AG04450 (cell line): ENCODE measurements at places on chromosomes 3 and 15.

DNA sequence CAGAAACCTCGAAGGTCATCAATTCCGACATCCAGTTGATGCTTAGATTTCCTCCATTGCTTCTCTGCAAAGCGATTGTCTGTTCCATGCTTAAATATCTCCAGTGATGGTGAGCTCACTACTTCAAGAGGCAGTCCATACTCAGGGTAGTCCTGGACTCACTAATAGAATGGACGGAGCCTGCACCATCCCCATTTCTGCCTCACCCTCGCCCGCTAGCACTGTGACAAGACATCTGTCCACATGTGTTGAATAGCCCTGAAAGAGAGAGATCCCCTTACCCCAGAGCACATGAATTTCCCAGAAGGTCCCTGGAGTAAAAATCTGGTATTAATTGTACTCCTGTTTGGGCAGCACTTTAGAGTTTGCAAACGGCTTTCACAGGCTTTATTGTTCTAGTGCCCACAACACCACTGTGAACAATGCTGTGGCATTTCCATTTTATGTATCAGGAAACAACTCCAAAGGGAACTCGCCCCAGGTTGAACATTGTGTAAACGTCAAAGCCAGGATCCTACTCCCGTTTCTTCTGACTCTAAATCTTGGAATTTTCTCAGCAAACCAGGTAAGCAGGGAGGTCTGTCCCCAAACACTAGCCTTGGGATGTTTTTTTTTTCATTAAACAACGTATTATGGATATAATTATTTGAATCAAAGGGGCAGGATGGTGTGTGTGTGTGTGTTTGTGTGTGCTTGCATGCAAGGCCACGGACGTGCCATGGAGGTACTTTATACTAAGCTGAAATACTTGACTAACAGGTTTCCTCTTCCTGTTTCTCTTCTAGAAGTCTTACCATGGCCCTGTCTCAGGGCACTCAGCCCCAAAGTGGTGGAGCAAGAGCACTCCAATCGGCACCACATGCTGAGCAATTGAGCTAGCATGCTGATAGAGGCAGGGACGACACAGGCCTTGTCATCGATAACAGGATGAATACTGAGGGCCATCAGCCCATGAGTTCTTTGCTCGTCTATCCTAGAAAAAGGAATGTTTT, 198.3 kb downstream of the OPA1 start:
- DNase-seq = no peak

DNA sequence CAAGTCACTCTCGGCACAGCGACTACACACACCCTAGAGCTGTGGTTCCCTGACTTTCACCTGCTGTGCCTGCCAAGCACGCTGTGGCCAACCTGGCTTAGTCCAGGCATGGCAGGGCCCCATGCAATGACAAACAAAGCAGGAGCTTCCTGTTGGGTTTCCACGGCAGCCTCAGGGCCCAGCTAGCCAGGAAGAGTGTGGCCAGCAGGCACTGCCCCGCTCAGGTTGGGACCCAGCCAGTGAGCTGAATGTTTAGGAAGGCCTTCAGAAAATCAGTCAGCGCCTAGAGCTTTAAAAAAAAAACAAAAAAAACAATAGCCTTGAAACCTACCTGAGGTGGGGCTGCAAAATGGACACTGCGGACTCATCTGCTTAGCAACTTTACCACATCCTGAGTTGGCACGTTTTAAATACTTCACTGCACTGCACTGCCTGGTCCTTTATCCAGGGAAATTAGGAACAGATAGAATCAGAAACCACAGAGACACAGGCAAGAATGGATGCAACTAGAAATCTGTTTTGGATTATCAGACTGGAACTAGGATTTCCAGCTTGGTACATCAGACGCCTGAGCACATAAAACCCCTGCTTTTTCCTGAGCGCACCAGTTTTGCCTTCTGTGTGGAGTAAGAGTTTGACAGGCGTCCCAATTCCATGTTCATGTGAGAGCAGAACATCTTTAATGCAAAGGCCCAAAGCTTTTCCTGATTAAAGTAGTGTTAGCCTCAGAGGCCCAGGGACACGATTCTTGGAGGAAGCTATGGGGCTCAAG, 36.2 kb upstream of the LDHAL6B start:
- no peak for DNase-seq

- no peak for DNase-seq
These were observed at the start of gene TRAK1 for GRCh38 chr3:42090973-42091731. Gene TRAK1 (plus strand): TSS chr3:42091357. CDS start chr3:42091470, 113 bp downstream.

DNA sequence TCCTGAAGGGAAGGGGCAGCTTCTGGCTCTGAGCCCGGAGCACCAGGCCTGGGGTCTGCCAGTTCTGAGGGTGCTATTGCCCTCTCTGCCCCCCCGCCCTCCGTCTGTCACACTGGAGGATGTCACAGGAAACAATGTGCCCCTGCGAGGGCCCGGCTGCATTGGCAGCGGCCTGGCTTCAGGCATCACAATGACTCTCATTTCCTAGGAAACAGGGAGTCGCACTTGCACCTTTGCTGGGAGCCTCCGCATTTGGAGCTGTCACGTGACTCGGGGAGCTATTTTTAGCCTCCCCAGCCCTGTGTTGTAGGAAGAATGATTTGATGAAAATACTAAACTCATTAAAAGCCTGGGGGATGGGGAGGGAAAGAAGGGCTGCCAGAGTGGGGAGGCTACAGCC, 518.9 kb downstream of the SHQ1 start:
- DNase-seq = no peak

DNA sequence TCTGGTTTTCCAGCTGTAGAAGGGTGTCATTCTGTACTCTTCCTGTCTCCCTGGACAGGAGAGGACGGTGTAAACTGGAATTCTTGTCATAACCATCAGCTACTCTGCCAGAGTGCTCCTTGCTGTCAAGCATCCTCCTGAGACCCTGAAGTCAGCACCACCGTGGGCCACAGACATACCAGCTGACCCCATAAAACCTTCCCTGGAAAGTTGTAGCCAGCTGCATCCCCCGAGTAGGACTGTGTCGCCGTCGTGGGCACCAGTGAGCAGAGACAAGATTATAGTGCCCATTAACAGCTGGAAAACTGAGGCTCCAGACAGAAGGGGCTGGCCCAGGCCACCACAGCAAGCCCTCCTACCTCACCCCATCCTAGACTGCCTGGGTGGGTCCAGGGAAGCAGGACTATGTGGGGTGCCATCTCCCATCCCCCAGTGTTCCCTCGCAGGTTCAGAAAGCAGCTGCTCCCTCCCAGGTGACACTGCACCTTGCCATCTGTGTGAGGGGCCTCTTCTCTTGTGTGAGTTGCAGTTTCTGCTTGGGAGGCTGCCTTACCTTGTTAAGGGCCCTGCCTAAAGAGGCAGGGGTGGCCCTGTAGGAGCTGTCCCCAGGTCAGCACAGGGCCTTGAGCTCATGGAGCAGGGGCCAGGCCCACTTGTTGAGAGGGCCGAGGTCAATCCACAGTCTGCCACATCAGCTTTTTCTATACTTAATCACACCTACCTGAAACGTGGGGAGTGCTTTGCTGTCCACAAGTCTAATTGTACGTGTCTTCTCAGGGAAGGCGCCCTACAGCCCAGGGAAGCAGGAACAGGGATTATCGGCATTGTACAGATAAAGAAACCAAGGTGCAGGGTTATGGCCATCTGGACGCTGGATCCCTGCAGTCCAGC, 191.9 kb upstream of the LINGO1 start:
- DNase-seq = no peak

GRCh38 chr15:89095073-89095472, 6.8 kb downstream of the ABHD2 start:
- no peak for DNase-seq

DNA sequence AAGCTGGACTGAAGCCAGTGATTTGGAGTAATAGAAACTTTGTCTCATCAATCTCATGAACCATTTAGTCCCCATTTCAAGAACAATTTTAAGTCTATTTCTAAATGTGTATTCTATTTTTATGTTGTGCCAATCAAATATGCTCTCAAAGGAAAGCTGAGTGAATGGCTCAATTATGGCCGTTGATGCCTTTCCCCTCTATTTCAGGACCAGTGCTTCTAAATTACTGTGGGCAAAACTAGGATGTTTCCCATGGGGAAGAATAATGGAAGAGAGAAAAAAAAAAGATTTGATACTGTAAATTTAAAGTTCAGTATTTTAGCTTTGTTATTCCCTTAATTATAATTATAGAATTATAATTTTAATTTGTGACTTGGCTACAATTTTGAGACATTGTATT, 110.1 kb downstream of the CADM2 start:
- no peak for DNase-seq

- DNase-seq = peak; percentile 39
These were observed 36.0 kb upstream of the COLQ start for GRCh38 chr3:15557511-15557946.

DNA sequence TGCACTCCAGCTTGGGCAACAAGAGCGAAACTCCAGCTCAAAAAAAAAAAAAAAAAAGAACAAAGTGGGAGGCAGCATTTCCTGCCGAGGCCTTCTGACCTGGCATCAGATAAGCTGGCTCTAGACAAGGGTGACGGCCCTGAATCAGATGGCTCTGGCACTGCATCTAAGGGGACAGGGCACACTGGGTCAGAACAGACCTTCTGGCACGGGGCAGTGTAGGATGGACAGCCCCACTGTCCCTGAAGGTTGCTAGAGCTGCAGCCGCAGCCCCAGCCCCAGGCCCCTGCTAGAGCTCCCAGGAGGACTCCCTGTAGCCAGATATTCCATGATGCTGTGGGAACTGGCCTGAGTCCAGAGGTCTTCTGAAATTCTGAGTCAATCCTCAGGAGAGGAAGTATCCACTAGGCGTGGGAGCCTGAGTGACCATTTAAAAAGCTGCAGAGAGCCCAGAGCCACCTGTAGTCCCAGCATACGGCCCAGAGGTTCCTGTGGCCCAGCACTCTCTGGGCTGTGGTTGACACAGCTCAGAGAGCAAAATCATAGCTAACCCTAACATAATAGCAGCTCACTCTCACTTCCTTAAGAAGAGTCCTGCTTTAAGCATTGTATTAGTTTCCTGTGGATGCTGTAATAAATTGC, 69.2 kb upstream of the MFGE8 start:
- DNase-seq = no peak

GRCh38 chr3:95926904-95927501, 887.4 kb upstream of the EPHA6 start:
- DNase-seq = no peak
